SW 1271 (cell line): ENCODE measurements at places on chromosomes 5 and 9.
A peak's percentile ranks its signal among the peaks of the same experiment; 100 is the strongest.

DNA sequence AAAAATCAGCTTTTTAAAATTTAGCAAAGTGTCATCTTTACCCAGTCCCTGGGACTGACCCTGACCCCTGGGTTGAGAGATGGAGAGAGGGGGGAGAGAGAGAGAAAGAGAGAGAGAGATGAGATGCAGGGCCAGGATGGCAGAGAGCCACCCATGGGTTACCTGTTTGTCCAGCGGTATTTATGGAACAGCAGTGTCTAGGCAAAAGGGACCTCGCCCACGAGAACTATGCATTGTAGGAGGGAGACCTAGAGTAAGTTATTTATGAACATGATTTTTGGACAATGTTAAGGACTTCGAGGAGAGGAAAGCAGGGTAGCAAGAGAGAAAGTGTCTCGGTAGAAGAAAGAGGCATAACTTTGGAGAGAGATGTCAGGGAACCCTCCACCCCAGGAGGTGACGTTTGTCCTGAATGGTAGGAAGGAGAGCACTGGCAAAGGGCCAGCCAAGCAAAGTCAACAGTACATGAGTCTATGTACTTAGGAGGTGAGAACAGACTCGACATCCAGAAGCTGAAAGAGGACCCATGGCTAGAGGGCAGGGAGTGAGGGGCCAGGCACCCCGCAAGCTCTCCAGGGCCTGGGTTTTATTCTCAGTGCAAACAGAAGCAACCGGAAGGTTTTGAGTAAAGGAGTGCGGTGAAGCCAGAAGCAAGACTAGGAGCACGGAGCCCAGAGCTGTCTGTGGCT lies 30.5 kb upstream of the MSX2 start:
- no peak for DNase-seq

- DNase-seq, result no peak
Measured at GRCh38 chr5:39970117-39970798, 545.5 kb upstream of the DAB2 start.

DNA sequence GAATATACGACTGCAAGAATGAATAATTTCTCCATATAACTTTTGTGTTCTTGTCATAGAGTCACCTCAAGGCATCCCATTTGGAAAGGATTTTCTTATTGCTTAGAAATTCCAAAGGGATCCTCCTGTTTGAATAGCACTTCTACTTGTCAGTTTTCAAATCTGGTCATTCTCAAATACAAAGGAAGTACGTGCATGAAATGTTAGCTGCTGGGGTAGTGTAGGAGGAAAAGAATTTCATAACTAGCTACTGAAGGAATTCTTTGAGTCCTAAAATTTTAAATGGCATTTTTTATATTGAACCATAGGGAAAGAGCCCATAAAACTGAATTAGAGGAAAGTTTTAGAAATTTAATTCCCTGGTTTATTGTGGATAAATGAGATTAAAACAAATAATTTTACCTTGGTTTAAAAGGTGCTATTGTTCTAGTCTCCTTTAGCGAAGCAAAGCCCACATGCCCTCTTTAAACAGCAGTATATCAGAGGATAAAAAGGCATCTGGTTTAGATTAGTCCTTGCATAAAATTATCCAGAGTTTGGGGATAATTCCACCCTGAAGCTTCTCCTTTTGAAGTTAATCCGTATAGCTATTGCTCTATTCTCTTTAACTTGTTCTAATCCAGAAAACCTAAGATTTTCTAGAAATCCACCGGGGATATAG lies 2.0 kb upstream of the MPDZ start:
- no peak for DNase-seq

GRCh38 chr5:157748760-157749461 lies 5.4 kb downstream of the LSM11 start:
- no peak for DNase-seq

DNA sequence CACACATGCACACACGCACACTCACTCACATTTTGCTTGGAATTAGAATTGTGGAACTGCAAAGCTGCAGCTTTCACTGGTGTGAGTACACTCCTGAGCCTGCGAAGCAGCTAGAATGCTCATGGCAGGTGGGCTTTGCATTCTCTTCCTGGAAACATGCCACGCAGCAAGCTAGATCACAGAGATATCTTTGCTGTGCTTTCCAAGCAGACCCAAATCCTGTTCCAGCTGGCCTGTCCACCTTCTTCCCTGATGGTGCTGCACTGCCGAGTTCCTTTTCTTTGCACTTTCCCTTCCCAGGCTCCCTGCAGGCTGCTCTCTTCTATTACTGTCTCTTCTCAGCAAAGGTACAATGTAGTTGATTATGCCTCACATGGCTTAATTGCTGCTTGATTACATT lies 92.7 kb upstream of the CKMT2 start:
- no peak for DNase-seq

DNA sequence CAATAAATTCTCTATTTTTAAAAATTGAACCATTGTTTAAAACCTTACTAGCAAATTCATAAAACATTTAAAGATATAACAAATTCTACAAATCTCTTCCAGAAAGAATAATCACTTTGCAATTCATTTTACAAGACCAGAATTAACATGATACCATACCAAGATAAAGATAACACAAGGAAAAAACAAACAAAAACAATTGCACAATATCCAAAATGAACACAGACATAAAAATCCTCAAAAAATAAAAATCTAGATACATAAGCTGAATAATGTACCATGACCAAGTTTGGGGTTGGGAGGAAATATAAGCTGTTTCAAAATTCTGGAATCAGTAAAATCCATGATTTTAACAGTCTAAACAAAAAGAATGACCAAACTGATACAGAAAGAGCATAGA lies 11.1 kb downstream of the CCNG1 start:
- DNase-seq, result no peak

GRCh38 chr5:160466116-160466515 lies 44.5 kb downstream of the PTTG1 start:
- no peak for DNase-seq

DNA sequence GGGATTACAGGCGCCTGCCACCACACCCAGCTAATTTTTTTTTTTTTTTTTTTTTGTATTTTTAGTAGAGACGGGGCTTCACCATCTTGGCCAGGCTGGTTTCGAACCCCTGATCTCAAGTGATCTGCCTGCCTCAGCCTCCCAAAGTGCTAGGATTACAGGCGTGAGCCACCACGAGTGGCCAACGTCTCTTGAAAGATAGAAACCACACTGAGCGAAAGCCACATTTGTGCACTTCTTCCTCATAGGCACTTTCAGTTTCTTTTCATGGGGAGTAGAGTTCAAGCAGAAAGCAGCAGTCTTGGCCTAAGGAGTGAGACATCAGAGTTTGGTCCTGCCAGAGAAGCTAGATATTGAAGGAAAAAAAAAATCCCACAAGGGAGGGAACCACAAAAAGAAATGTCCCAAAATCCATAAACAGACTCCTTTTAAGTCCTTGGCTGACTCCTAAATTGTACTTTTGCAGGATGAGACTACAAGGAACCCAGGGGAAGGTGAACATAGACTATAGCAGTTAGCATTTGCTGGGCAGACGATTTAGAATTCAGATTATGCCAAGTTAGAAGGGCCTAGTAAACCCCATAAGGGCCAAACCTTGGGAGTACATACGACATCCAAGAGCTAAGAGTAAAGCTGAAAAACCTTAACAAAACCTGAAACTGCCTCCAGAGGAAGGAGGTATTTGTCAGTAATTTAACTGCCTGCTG lies 43.9 kb upstream of the GLIPR2 start:
- no peak for DNase-seq

DNA sequence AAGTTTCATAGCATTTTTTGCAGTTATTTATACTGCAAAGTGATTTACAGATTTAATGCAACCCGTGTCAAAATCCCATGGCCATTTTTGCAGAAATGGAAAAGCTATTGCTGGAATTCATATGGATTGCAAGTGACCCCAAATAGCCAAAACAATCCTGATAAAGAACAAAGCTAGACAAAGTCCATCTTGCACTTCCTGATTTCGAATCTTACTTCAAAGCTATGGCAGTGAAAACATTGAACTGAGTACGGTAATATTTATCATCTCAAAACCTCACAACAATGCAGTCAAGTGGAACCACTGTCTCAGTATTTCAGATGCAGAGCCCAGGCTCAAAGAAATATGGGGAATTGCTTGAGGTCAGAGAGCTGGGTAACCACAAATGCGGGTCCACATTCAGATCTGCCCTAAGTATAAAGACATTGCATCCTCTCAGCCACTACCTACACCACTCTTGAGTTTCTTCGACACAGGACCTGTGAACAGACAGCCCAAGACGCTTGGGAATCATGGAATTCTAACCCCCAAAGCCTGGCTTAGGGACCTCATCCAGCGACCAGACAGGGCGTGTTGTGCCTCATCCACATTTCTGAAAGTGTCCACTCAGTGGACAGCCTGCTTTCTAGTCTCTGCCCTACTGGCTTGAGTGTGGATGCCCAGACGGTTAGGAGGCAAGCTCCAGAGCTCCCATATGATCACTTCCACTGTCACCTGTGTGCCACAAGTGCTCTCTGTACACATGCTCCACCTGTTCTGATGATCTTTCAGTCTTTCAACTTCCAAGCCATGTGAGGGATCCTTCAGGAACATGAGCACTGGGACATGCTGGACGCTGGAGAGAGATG lies 39.3 kb upstream of the KCNIP1 start:
- DNase-seq, result no peak

GRCh38 chr9:21477466-21477865 lies 4.6 kb downstream of the IFNE start:
- no peak for DNase-seq

DNA sequence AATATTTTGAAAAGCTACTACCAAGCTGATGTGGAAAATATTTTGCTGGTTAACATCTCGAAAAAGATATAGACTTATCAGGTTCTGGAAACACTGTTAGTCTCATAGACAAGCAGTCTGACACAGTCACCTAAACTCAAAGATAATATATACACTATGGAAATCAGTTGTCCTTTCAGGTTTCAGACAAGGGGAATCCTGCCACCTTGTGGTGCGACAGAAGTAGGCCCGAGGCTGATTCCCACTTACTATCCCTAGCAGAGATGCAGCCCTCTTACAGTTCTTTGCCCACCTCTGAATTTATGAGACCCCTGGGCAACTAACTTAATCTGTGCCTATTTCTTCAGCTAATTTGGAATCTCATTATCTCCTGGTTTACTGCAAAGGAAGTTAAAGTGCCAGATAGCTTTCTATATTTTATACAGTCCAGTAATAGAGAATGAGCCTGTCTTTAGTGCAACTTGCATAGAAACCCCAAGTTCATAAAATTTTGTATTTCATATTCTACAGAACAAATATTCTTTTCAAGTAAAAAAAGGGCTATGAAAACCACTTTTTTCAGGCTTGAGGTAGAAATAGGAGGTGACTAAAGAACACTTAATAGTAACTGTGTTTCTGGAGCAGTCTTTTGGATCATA lies 16.9 kb downstream of the RAD1 start:
- peak; percentile 76 for DNase-seq

DNA sequence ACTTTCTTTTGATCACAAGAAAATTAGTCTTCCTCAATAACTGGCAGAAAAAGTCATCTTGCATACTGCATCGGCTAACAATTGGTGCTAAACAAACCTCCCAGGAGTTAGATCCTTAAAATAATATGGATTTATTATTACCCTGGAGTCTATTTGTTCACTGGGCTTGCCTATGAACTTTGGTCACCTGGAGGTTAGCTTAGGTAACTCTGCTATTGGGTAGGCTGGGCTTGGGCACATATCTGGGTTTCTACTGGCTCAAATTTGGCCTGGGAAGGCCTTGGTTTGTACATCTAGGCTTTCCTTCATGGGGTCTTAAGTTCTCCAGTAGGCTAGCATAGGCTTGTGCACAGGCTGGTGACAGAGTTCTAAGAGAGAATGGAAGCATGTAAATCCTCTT lies 279.9 kb downstream of the RASEF start:
- no peak for DNase-seq

DNA sequence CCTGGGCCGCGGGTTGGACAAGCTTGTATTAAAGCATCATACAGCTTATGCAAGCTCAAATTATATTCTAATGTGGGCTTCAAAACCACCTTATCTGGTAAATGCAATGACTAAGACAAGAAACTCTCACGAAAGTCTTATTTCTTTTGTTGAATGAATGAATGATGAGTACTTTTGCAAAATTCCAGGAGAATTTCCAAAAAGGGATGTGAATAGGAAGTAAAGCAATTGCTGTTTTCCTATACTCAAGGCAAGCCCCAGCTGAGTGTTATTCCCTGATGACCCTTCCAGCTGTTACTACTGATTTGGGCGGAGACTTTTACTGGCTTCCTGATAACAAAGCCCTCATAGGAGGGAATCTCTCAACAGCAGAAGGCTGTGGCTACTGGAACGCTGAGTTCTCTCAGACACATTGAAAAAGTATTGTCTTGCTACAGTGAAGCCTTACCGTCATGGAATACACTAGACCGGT lies 162.8 kb downstream of the SREK1 start:
- no peak for DNase-seq

- DNase-seq, result no peak
Measured at GRCh38 chr9:137163365-137163715, 6.5 kb downstream of the LRRC26 start.

DNA sequence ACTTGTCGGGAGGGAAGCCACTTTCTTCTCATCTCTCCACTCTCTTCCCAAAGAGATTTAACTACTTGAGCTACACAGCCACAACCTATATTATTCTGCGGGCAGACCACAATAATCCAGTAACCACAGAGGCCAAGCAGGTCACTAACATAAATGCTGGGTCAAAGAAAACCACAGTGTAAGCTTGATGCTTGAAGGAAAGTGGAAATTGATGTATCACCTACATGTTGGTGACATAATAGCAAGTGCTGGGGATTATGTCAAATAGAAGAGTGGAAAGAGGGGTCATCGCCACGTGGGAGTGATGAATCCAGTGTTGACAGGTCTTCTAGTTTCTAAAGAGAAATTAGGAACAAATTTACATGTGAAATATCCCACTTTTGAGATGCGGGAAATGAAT lies 40.9 kb downstream of the RFK start:
- no peak for DNase-seq

GRCh38 chr9:94974154-94974879 lies 247.8 kb downstream of the AOPEP start:
- DNase-seq, result no peak

GRCh38 chr9:37436540-37436939 lies 14.0 kb downstream of the GRHPR start:
- DNase-seq, result no peak

DNA sequence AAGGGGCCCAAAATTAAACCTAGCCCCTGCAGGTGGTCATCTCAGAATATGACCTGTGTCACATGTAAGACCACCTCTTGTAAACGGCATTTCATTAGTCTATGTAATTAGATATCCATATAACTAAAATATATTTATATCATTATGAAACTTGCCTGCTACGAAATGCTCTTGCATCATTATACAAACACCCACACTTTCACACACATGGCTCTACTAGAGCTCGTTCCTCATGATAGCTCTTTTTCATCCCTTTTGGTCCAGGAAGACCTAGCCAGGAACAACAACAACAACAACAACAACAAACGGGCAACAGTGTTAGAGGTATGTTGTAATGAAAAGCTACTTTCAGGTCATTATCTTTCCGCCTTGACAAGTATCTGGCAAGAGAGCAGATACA lies 58.6 kb downstream of the LHFPL2 start:
- DNase-seq, result no peak
